ENCODE measurements at places on chromosomes 3 and 15. TPM values are rescaled to one million over a fixed set of nuclear protein-coding genes. Genes with fewer than 3 reads are reported as not detected.

HRH1 gene
- polyA plus RNA-seq, result 2.4 TPM

AGTR1 gene
- polyA plus RNA-seq, result 2.1 TPM

GRCh38 chr3:171995486-171995885 lies 43.9 kb upstream of the FNDC3B start:
- no peak for DNase-seq
- no peaks in the 10 kb centered on the region for H3K4me1 ChIP-seq
- no peak overlapping the region for H3K27ac ChIP-seq
- H3K4me3 ChIP-seq, result no peak overlapping the region

GRCh38 chr15:67685008-67685599 lies 140.2 kb upstream of the SKOR1 start:
- peaks cover 5% of the 10 kb centered on the region for H3K36me3 ChIP-seq
- H3K27ac ChIP-seq, result no peak overlapping the region
- no peak overlapping the region for H3K4me3 ChIP-seq

DNA sequence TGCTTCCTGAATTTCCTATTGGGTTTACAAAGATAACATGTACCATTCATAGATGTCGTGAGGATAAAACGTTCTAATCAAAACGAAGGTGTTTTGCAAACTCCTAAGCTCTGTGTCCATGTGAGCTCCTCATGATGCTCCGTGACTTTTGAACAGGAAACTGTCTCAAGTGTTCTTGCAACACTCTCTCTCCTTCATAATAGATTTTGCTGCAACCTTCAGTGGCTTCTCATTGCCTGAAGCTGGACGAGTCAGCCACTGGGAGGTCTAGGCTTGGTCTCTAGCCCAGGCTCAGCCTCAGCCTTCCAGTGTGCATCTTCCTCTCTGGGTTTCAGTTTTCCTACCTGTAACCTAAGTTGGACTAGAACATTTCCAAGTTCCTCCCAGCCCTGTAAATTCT lies 18.7 kb upstream of the BCL2A1 start:
- no peak for DNase-seq
- H3K27ac ChIP-seq, result no peak overlapping the region
- no peak overlapping the region for H3K4me3 ChIP-seq
- H3K36me3 ChIP-seq, result no peaks in the 10 kb centered on the region
- no peaks in the 10 kb centered on the region for H3K27me3 ChIP-seq

DNA sequence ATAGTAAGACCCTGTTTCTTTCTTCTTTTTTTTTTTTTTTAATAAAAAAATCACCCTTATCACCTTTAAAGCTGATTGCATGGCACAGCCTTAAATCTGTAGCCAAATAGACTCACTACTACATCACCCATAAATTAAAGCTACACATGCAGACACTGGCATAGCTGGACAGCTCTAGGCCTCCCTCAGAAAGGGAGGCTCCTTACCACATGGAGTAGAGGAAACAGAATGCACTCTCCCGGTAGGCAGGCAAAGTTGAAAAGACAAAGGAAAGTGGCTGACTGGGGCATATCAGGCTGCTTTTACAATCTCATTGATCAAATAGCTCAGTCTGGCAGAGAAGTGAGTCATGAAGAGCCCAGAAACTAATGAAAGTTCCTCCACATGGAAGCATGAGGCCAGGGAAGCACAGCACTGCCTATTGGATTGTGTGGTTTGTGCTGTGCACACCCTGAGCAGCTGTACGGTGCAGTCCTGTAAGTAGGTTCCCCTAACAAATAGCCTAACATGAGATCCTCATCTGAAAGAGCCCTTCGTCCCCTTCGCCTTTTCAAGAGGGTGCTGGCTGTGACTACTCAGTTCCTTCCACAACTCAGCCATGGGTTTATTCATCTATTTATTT lies 32.7 kb upstream of the FAM98B start:
- H3K36me3 ChIP-seq, result no peaks in the 10 kb centered on the region
- no peak overlapping the region for H3K27ac ChIP-seq
- no peak overlapping the region for H3K4me3 ChIP-seq
- no peak for DNase-seq

GRCh38 chr3:64295594-64295993 lies 70.3 kb upstream of the PRICKLE2 start:
- DNase-seq, result no peak
- no peak overlapping the region for H3K4me3 ChIP-seq
- no peaks in the 10 kb centered on the region for H3K36me3 ChIP-seq
- H3K27me3 ChIP-seq, result no peaks in the 10 kb centered on the region
- no peaks in the 10 kb centered on the region for H3K4me1 ChIP-seq

DNA sequence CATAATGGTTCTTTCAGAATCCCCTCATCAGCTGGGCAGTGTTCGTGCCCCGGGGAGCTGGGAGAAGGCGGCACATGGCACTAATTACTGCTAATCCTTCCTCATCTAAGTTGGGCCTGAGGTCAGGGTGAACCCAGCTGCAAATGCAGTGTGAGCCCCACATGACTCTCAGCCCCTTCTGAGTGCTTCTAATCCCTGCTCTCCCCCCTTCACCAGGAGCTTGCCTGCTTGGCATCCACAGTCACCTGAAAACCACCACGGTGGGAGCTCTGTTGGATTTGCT lies 455 bp upstream of the TRPM1 start:
- no peak for DNase-seq
- no peak overlapping the region for H3K4me3 ChIP-seq
- no peaks in the 10 kb centered on the region for H3K36me3 ChIP-seq
- no peak overlapping the region for H3K27ac ChIP-seq

DNA sequence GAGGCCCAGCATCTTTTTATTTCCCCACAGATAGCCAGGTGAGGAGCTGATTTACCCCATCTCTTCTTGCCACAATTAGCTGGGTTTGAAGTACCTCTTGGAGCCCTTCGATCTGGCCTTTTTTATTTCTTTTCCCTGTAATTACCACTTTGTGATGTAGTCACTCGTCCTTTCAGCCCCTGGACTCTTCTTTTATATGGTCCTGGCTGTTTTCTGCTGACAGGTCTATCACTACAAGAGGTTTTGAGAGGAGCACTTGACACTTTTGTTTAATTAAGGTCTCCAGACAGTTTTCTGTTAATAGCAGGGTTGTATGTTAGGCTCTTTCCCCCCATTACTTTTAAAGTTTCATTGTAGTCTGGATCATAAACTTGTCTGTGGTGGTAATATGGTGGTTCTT lies 11.8 kb downstream of the ATXN7 start:
- H3K27ac ChIP-seq, result no peak overlapping the region
- no peak overlapping the region for H3K4me3 ChIP-seq
- no peaks in the 10 kb centered on the region for H3K36me3 ChIP-seq
- no peaks in the 10 kb centered on the region for H3K27me3 ChIP-seq
